ENCODE measurements at places on chromosomes 2 and 18. TPM values are rescaled to one million over a fixed set of nuclear protein-coding genes. Genes with fewer than 3 reads are reported as not detected.

DNA sequence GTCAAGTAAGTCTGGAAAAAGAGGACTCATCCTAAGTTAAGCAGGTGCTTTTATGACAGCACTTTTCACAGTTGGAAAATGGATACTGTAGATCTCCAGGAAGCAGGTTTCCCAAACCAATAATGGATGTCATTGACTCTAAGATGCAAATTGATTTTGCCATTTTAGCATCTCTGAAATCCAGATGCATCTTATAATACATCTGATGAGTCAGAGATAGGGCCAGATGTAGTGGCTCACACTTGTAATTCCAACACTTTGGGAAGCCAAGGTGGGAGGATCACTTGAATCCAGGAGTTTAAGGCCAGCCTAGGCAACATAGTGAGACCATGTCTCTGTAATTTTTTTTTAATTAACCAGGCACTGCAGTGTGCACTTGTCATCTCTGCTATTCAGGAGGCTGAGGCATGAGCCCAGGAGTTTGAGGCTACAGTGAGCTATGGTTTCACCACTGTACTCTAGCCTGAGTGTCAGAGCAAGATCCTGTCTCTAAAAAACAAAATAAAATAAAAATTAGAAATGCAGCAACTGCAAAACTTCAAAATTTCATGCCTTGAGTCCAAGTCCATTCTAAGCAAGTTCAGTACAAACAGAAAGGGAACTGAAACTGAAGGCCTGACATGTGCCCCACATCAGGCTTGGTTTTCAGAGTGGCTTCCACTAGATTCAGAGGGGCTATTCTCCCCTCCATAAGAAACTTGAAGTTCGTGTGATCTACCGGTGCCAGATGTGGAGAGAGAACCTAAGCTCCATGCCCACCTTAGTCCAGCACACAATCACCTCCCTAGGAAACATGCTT, 267.8 kb upstream of the NCKAP5 start:
- no peak for ATAC-seq

DNA sequence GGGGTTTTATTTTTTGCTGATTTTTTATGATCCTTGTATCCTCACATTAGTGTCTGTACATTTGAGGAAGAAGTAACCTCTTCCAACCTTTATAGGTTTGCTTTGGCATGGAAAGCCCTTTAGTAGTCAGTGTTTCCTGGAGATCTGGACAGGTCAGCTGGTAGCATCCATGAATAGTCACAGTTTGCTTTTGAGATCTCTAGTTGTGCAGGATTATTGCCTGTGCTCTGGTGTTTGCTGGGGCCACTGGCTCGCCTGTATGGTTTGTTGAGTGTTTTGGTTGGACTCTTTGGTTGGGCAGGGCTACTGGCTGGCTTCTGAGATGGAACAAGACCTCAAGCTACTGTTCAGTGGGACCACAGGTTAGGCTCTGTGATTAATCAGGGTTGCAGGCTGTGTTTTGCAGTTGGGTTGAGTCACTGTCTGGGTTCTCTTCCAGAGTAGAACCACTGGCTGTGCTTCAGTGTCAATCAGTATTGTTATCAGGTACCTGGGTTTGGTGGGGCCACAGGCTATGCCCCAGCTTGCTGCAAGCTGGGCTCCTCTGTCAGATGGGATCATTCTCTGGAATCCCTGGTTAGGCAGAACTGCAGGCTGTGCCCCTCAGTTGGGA, 20.0 kb downstream of the SP140L start:
- no peak for ATAC-seq

DNA sequence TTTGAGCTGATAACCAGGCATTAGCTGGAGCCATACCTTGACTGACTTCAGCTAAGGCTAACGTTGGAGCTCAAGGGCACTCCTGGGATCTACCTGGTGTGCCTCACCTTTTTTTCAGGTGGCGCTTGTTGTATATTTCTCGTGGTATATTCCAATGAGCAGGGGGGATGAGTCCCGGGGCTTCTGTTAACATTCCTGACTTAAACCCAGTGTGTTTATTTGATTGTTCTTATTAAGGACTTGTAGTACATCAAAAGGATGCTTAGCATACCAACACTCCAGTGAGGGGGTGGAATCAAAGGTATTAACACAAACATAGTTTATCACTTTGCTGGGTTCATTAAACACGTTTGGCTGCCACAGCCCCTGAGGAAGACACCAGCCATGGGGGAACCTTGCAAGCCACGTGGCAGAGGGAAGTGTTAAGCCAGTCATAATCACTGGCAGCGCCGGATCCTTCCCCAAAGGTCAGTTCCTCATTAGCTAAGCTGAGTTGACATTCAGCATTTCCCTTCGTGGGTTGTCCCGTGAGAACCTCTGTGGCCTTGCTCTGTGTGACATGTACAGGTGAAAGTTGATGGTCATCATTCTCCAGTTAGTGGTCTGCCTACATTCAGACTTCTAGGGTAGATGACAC, 119.5 kb upstream of the MCFD2 start:
- no peak for ATAC-seq

Gene GNLY
- 0.44 TPM for total RNA-seq

Gene TMEM169
- total RNA-seq = 0.04 TPM

Gene SLC14A1
- total RNA-seq = 0.52 TPM

Measured in esophagus mucosa (tissue), 1 donor.